ENCODE measurements at places on chromosomes 5 and 9.

- no peak overlapping the region for H3K4me3 ChIP-seq
- DNase-seq: no peak
- no peaks in the 10 kb centered on the region for H3K36me3 ChIP-seq
Measured at GRCh38 chr9:71895117-71895516, 15.9 kb downstream of the ABHD17B start.

- H3K27me3 ChIP-seq: no peaks in the 10 kb centered on the region
- H3K4me3 ChIP-seq: no peak overlapping the region
- no peaks in the 10 kb centered on the region for H3K36me3 ChIP-seq
Measured at GRCh38 chr9:112187404-112187803, 12.3 kb upstream of the SUSD1 start.

DNA sequence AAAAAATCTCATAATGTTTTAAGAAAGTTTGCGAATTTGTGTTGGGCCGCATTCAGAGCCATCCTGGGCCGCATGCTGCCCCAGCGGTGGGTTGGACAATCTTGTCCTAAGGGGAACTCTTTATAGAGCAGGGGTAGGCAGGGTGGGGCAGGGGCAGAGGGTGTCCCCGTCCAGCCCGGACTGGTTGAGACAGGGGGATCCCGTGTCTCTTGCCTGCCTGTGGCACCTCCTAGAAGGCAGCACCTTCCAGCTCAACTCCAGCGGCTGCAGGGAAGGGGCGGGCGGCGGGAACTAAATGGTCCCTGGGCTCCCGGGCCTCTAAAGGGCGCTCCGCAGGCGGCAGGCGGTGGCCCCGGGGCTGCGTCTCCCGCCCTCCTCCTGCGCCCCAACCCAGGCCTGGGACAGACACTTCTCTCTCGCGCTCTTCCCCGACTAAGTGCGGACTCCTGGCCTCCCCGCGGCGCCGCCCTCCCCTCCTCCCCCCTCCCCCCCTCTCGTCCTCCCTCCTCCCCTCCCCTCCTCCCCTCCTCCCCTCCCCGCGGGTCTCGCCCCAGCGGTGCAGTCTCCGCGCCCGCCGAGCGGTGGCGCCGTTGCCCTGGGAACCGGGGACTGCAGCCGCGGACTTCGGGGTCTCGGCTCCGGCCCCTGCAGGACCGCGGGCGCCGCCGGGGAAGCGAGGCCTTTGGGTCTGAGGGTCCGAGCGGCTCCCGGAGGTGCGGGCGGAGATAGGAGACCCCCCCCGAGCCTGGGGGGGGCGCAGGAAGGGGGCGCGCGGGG, 132.6 kb downstream of the MRPL36 start:
- no peak for DNase-seq
- peaks cover 18% of the 10 kb centered on the region for H3K27me3 ChIP-seq
- H3K4me3 ChIP-seq: peak overlapping the region; percentile 56
- no peak overlapping the region for H3K27ac ChIP-seq

DNA sequence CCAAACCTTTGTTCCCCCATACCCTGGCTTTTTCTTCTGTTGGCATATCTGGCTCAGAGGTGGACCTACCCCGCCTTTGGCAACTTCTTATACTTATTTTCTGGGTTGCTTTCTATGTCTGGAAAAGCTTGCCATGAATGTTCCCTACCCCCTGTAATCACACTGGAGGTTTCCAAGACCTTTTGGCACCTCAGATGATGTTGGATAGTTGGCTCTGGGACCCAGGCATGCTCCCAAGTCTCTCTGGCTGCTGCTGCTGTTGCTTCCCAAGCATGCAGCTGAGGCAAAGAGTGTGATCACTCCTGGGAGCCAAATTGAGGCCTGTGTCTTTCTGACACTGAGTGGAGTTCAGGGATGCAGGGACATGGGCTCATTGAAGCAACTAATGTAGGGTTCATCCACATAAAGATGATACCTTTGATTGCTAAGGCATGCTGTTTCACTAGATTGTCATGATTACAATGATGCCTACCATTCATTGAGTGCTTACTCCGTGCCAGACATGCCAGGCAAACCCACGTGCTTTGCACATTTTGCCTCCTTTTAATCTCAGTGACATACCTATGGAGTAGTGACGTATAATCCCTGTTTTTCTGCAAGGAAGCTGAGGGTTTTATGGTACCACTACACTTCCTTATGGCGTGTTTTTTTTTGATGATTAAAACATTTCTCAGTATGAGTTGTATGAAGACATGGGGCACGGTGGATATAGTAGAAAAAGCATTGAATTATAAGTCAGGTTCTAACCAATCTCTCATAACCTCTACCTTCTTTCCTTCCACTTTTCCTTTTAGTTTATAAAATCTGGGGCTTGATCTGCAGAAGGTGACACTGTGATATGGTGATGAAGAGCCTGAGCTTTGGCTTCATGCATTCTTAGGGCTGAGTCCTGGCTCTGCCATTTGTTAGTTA, 73.1 kb downstream of the ARHGAP26 start:
- peaks cover 88% of the 10 kb centered on the region for H3K4me1 ChIP-seq
- H3K4me3 ChIP-seq: no peak overlapping the region
- H3K36me3 ChIP-seq: no peaks in the 10 kb centered on the region
- no peak for DNase-seq

GRCh38 chr5:169805527-169805934, 168.5 kb downstream of the DOCK2 start:
- H3K27ac ChIP-seq: no peak overlapping the region
- no peaks in the 10 kb centered on the region for H3K4me1 ChIP-seq
- H3K4me3 ChIP-seq: no peak overlapping the region
- H3K27me3 ChIP-seq: peaks cover 10% of the 10 kb centered on the region

GRCh38 chr9:70488098-70488792, 73.8 kb upstream of the KLF9 start:
- DNase-seq: no peak
- no peaks in the 10 kb centered on the region for H3K36me3 ChIP-seq
- no peaks in the 10 kb centered on the region for H3K27me3 ChIP-seq
- peaks cover 41% of the 10 kb centered on the region for H3K4me1 ChIP-seq
- no peak overlapping the region for H3K4me3 ChIP-seq

GRCh38 chr5:172548311-172548731, 92.7 kb upstream of the NEURL1B start:
- H3K27ac ChIP-seq: peak overlapping the region; percentile 20
- H3K4me3 ChIP-seq: no peak overlapping the region
- no peaks in the 10 kb centered on the region for H3K27me3 ChIP-seq
- no peak for DNase-seq

DNA sequence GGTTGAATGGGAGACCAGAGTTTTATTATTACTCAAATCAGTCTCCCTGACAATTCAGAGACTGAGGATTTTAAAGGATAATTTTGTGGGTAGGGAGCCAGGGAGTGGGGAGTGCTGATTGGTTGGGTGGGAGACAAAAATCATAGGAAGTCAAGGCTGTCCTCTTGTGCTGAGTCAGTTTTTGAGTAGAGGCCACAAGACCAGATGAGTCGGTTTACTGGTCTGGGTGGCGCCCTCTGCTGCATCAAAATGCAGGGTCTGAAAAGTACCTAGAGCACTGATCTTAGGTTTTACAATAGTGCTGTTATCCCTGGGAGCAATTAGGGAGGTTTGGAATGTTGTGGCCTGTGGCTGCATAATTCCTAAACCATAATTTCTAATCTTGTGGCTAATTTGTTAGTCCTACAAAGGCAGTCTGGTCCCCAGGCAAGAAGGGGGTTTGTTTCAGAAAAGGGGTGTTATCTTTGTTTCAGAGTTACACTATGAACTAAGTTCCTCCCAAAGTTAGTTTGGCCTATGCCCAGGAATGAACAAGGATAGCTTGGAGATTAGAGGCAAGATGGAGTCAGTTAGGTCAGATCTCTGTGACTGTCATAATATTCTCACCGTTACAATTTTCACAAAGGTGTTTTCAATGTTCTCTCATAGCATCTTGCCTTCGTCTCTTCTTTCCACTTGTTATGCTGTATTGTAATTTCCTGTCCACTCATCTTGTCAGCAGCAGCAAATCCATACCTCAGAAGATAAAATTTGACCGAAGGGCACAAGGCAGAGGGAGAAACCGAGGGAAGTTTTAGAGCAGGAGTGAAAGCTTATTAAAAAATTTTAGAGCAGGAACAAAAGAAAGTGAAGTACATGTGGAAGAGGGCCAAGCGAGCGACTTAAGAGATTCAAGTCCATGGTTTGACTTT, 59.2 kb upstream of the CLINT1 start:
- H3K4me1 ChIP-seq: peaks cover 83% of the 10 kb centered on the region
- H3K4me3 ChIP-seq: no peak overlapping the region
- H3K27me3 ChIP-seq: no peaks in the 10 kb centered on the region
- H3K27ac ChIP-seq: peak overlapping the region; percentile 93
- no peaks in the 10 kb centered on the region for H3K36me3 ChIP-seq

DNA sequence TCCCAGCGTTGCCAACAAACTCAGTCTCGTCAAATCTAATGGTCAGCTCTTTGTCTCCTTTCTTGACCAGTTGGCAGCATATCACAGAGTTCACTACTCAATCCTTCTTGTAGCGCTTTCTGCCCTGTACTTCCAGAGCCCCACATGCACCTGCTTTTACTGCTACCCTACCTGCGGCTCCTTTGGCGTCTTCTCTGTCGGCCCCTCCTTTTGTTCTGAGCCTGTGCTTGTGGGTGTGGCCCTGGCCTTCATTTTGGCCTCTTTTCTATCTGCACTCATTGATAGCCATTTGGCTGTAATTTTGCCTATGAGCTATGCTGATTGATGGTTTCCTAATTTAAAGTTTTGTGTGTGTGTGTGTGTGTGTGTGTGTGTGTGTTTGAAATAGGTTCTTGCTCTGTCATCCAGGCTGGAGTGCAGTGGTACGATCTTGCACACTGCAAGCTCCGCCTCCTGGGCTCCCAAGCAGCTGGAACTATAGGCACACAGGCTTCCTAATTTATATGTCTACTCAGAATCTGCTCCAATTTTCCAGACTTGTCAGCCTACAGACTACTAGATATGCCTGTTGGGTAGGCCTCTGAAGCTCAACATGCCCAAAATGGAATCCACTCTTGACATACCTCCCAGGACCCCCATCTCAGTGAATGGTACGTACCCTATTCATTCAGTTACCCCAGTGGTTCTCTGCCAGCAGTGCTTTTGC, 32.3 kb downstream of the ARPC5L start:
- no peak overlapping the region for H3K4me3 ChIP-seq
- H3K4me1 ChIP-seq: no peaks in the 10 kb centered on the region
- DNase-seq: no peak
- no peaks in the 10 kb centered on the region for H3K27me3 ChIP-seq

Measured in esophagus squamous epithelium (tissue), 5 donors.